A549 treated with ZK216348 at 1 μM for 4 hours (cell line): ENCODE measurements at places on chromosomes 2 and 18. TPM values are rescaled to one million over a fixed set of nuclear protein-coding genes. Genes with fewer than 3 reads are reported as not detected.

Gene LMAN2L
- total RNA-seq: 19.3 to 24.3 TPM (median 21.9 TPM) in 5 replicates

Gene SLC9A4
- total RNA-seq: not detected in 5 replicates

Gene SPDYA
- 0.14 to 0.33 TPM (median 0.27 TPM) in 4 of 5 replicates, not detected in the other for total RNA-seq

Gene CD207
- not detected in 5 replicates for total RNA-seq

Gene RAMP1
- total RNA-seq: not detected in 5 replicates

Gene ELOA2
- not detected in 5 replicates for total RNA-seq

Gene ESCO1
- 6.4 to 9.3 TPM (median 8.5 TPM) in 5 replicates for total RNA-seq

Gene ZRANB3
- total RNA-seq: 5.4 to 8.3 TPM (median 6.0 TPM) in 5 replicates

Gene GTF2A1L
- total RNA-seq: not detected in 5 replicates

Gene GDF7
- 0.05 to 0.11 TPM (median 0.08 TPM) in 5 replicates for total RNA-seq

Gene INO80C
- total RNA-seq: 21.2 to 28.0 TPM (median 24.9 TPM) in 5 replicates

Gene IL1RL1
- 0.68 to 1.2 TPM (median 1.1 TPM) in 5 replicates for total RNA-seq

Gene GKN2
- total RNA-seq: 2.7 to 6.0 TPM (median 3.7 TPM) in 5 replicates

Gene RGPD3
- 0.11 to 0.20 TPM (median 0.14 TPM) in 5 replicates for total RNA-seq

Gene SERPINB10
- not detected in 5 replicates for total RNA-seq

Gene C1QL2
- 0.15 to 0.28 TPM (median 0.20 TPM) in 4 of 5 replicates, not detected in the other for total RNA-seq

Gene FZD7
- total RNA-seq: 4.4 to 7.3 TPM (median 6.0 TPM) in 5 replicates

Gene WDR75
- total RNA-seq: 33.5 to 52.1 TPM (median 38.7 TPM) in 5 replicates

Gene GALR1
- total RNA-seq: not detected in 5 replicates

Gene AQP12B
- not detected in 5 replicates for total RNA-seq
